ENCODE measurements at places on chromosomes 7 and 10.

GRCh38 chr7:124712017-124712416, 53.6 kb downstream of the GPR37 start:
- DNase-seq: no peak

DNA sequence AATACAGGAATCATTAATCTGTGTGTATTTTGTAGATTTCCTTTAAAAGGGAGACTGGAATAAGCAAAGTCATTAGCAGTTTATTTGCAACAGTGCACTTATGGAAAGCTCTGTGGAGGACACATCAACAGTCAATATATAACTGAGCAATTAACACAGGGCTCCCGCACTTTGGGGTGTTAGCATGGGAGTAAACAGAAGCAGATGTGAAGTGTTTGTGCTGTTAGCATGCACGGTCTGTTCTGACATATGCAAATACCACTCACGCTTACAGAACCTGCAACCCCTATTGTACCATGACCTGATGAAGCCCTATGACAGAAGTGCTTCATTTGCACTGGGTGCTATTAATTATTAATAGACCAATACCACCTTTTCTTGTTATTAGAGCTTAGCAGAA, 118.9 kb downstream of the PPP1R3A start:
- DNase-seq: no peak

GRCh38 chr7:46079421-46079820, 158.3 kb upstream of the IGFBP3 start:
- no peak for DNase-seq

- no peak for DNase-seq
Observed at GRCh38 chr7:151550656-151551286, 31.1 kb upstream of the RHEB start.

DNA sequence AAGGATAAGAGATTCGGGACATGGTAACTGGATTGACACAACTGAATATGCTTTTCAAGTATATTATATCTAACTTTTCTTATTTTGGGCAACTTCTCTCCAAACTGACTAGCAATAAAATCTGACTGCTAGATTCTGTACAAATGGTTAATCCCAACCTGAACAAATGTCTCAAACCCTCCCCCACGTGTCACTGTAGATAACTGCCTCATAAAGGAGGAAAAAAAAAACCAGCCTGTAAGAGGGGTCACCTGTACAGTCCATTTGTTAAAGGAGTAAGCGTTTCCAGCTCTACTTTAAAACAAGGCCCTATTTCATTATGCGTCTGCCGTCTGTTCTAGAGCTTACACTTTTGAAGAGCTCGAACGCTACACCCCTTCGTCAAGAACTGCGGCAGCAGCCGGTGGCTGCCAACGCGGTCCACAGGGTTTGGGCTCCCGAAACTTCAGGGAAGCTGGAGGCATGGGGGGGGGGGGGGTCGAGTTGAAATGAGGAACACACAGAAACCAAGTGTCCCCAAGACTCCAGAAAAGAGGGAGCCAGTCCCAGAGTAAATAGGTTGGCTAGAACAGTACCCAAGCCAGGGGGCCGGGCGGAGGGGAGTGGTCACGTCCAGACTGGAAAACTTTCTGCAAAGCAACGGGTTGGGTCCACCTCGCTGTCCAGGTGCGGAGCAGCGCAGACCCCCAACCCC, 492 bp downstream of the COG5 start:
- no peak for DNase-seq

- DNase-seq: no peak
Observed at GRCh38 chr7:19362099-19362498, 216.9 kb upstream of the FERD3L start.

DNA sequence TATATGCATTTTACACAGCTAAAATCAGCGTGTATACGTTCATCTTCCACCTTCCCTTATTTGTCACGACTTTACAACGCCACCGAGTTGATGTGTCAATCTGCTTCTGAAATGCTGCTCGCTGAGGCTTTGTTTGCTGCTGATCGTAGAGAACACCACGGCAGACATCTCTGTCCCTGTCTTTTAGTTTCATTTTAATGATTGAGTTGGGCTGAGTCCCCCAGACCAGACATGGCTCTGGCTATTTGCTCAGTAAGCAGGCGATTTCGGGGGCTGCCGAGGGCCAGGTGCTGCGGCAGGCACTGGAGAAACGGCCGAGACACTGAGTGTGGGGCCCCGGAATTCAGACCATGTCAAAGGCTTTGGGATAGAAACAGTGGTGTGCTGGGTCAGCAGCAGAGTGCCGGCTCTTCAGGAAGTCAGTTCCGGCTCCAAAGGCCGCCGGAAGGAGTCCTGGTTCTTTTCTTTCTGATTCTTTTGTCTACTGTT, 5.0 kb downstream of the LRRC27 start:
- DNase-seq: no peak

GRCh38 chr10:123562387-123562786, 103.8 kb upstream of the GPR26 start:
- no peak for DNase-seq

DNA sequence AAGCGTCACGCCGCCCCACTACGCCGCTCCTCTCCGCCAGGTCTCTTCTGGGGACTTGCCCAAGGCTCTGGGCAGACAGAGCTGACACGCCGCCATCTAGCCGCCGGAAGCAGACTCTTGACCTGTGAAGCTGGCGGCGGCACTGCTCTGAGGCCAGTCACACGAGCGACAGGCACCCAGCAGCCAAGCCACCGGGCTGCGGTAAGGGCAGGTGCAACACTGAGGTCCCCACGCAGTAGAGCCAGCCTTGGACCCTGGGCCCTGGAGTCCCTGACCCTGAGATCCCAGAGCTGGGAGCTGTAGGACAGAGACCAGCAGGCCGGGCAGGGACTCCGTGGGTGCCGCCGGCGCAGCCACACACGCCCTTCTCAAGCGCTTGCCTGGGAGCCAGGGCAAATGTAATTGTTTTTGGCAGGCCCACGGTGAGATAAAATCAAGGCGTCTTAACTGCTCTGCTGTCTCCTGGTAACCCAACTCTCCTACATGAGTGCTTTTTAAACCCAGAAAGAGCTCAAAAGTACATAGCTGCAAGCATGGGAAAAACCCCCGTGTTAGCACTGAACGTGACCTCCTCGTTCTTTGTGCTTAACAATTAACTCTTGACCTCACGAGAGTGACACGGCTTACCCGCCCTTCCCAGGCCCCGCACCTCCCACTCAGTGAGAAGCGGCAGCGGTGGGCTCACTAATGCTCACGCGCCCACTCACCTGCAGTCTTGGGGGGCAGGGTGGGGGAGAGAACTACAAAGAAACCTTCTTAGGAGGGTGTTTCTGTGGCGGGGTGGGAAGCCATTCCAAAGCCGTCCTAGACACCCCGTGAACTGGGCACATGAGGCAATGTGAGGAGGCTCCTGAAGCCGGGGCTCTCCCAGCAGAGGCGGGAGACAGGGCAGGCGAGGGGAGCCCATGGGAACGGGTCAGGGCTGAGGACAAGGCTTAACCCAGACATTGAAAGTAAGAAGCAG, 8.5 kb downstream of the GPER1 start:
- no peak for DNase-seq

DNA sequence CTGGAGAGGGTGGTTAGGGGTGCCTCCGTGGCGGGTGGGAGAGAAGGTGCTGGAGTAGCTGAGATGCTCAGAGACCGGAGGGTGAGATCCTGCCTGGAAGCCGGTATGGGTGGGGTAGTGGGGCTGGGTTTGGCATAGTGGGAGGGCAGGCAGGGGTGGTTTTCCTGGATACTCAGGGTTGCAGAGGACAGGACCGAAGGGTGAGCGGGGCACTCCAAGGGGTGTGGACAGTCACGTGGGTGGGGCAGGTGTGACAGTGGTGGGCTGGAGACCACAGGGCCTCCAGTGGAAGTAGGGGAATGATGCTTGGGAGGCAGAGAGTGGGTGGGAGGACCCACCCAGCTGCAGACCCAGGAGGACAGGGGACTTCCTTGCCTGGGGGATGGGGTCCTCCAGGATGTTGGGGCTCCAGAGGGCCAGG, 1.9 kb downstream of the SCART1 start:
- DNase-seq: no peak

DNA sequence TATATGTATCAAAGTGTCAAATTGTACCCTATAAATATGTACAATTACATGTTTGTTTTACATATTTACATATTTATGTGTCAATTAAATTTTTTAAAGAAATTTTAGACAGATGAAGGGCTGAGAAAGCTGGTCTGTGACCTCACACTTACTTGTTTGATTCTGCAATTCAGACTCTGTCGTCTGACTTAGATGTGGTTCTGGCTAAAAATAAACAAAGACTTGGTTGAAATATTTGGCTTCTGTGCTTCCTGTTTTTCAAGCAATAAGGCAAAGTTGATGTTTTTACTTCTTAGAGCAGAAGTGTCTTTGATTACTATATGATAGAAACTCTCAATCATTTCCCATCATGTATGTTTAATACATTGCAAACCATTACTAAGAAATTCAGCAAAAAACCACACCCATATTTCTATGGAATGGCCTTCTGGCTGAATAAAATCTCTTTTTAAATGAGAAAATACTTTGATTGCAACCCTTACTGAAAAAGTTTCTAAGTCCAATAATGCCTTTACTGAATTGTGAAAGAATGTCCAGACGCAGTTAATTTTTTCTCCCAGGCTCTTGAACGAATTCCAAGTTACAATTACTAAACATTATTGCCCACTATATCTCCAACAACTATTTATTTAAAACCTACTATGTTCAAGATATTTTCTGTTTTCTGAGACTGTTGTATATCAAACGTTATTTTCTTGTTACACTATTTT, 59.5 kb upstream of the PRKG1 start:
- no peak for DNase-seq

GRCh38 chr10:47035819-47036337, 124.7 kb downstream of the PTPN20 start:
- no peak for DNase-seq

DNA sequence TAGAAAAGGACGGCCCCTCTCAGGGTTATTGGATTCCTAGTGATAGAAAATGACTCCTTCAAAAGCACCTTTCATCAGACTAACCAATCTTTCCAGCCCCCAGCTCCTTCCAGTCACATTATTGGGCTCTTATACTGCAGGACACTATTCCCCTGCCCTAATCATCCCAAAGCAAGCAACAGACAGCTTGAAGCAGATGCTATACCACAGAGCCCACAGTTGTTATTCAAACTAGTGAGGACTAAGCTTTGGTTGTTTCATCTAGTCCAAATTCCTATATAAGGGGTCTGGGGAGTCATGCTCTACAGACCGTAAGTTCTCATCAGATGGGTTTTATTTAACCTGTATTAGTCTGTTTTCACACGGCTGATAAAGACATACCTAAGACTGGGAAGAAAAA, 24.5 kb downstream of the ZC3HAV1L start:
- no peak for DNase-seq

GRCh38 chr7:7524121-7524520, 11.6 kb downstream of the COL28A1 start:
- no peak for DNase-seq

DNA sequence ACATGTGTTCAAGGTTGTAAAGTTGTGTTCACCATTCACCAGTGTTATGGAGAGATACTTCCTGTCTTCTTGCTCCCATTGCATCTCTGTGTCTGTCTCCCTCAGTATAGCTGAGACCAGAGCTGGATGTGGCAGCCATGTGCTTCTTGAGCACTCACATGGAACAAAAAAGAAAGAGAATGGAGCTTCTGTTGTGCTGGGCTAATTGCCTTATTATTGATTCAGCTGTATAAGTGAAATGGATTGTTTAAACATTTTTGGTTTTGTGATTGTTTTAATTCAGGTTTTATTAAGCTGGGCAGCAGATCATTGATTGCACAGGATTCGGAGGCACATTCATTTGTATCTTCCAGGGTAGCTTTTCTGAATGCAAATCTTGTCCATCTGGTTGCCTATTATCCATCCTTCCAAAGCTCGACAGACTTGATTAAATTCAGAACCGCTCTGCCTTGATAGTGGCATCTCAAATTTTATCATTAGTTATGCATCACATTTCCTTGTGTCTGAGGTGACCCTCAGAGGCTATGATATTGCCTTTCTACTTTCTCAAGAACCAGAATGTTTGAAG, 119.9 kb downstream of the CCNY start:
- DNase-seq: no peak

DNA sequence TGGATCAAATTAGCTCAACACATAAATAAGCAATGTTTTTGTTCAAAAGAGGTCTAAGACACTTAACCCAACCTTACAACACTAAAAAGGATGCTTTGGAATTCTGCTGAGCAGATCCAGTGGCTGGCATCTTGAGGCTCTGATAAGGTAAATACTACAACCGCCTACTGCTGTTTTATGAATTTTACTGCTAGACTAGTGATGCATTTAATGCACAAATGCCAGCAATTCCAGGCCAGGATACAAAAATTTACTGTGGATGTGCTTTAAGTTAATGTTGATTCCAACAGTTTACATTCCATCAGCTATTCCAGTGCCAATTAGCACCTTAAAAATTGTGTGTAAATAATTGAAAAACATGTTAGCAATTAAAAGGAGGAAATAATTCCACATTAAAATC, 261.3 kb downstream of the PARD3 start:
- DNase-seq: no peak

GRCh38 chr10:47035171-47035818, 124.1 kb downstream of the PTPN20 start:
- no peak for DNase-seq

GRCh38 chr10:52111101-52111891, 202.8 kb upstream of the DKK1 start:
- DNase-seq: no peak

DNA sequence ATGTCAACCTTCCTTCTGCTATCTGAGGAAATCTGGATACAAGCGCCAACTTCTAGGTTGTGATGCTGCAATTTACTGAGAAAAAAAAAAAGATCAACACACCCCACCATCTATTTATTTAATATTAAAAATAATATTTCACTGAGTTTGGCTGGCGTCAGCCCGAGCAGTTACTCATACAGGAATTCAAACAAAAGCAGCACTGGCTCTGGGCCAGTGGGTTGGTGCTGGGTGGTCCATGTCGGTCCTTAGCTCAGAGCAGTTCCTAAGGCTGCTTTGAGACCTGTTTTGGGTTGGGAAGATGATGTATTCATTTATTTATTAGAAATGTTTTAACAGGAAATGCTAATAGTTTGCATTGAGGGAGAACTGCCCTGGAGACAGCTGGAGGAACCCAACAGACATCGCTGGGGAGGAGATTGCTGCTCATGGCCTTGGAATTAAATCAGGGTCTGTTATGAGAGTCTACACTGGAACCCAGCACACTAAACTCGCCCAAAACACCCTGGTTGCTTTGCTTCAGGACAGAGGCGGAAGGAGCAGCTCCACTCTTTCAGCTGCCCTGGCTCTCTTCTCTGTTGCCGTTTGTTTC, 36.3 kb upstream of the GOT1 start:
- no peak for DNase-seq

GRCh38 chr7:26694141-26694540, 170.2 kb downstream of the SKAP2 start:
- DNase-seq: no peak

DNA sequence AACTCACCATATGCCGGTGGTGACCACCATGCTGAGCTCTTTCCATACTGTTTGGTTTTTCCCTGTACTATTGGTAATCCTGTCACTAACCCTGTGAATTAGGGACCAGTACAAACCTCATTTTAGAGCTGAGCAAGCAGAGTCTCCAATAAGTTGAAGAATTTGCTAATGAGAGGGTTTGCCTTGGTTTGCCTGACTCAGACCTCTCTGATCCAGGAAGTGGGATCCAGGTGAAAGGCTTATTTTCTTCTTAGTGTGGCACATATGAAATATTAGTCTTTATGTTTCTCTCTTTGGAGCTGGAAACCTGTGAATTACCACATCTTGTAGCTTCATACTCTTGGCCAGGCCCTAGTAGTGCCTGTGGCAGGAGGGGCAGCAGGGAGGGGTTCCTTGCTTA, 114.1 kb upstream of the IGFBP3 start:
- DNase-seq: no peak
